Left lung (tissue), 14 donors: ENCODE measurements at places on chromosomes 3 and 15.

DNA sequence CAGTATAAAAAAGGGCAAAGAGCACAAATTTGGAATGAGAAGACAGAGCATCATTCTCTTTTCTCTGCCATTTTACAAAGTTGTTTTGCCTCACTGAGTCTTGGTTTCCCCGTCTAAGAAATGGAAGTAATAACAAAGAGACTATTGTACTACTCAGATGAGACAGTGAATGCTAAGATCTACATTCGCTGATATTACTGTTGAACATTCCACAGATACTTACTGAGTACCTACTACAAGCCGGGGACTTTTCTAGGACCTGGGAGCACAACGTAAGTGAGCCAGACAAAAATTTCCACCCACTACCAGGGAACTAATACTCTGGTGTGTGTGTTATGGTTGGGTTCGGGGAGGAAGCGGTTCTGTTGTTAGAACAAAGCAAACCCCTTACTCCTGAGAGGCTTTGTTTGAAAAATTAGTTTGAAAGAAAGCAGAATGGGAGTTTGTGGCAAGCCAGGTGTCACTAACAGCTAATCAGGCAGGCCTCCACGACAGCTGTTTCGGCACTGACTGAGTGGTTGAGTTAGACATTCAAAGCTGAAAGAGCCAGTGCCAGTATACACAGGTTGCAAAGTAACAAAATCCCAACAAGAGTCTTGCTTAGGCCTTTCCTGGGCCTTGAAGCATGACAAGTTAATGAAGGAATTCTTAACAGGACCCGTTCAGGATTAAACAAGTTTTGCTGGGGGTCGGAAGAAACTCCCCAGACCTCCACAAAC, 458.3 kb downstream of the EDEM1 start:
- no peak overlapping the region for H3K4me3 ChIP-seq
- no peaks in the 10 kb centered on the region for H3K4me1 ChIP-seq
- no peaks in the 10 kb centered on the region for H3K36me3 ChIP-seq
- H3K27me3 ChIP-seq: no peaks in the 10 kb centered on the region
- no peak overlapping the region for H3K27ac ChIP-seq

GRCh38 chr3:39405687-39406367, 693 bp upstream of the RPSA start:
- DNase-seq: no peak
- H3K36me3 ChIP-seq: no peaks in the 10 kb centered on the region
- H3K27ac ChIP-seq: peak overlapping the region; percentile 40
- H3K27me3 ChIP-seq: no peaks in the 10 kb centered on the region
- peaks cover 36% of the 10 kb centered on the region for H3K4me1 ChIP-seq

DNA sequence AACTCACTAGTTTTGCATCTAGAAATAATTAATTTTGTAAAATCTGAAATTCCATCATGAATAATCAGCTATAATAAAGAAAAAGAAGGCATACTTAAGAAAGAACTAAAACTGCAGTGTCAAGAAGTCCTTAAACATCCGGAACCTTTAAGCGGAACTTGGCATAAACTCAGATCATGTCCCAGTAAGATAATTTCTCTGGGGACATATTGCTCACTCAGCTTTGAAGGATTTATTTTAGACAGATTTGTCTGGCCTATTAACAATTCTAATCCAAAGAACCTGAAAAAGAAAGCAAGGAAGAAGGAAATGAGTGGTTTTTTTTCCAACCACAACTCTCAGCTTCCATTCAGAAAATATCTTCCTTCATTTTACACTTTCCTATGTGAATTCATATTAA, 850.3 kb downstream of the ROBO1 start:
- H3K4me1 ChIP-seq: no peaks in the 10 kb centered on the region
- H3K27me3 ChIP-seq: no peaks in the 10 kb centered on the region
- H3K36me3 ChIP-seq: no peaks in the 10 kb centered on the region
- DNase-seq: no peak

DNA sequence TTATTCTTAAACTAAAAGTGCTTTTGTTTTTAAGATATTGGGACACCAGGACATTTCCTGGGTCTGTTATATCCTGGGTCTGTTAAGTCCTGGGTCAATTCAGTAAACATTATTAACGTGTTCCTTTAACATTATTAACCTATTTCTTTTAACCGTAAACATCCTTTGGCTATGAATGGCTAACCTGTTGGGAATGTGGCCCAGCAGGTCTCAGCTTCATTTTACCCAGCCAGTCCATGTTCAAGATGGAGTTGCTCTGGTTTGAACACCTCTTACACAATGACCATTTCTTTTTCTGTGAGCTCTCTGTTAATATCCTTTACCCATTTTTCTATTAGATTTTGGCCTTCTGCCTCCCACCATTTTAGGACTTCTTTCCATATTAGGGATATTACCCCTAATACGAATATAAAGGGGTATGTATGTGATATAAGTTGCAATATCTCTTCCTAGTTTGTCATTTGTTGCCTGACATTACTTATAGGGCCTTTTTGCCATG, 88.9 kb upstream of the NEDD4 start:
- H3K27me3 ChIP-seq: no peaks in the 10 kb centered on the region
- no peak overlapping the region for H3K4me3 ChIP-seq
- H3K4me1 ChIP-seq: no peaks in the 10 kb centered on the region
- no peaks in the 10 kb centered on the region for H3K36me3 ChIP-seq
- H3K27ac ChIP-seq: no peak overlapping the region

DNA sequence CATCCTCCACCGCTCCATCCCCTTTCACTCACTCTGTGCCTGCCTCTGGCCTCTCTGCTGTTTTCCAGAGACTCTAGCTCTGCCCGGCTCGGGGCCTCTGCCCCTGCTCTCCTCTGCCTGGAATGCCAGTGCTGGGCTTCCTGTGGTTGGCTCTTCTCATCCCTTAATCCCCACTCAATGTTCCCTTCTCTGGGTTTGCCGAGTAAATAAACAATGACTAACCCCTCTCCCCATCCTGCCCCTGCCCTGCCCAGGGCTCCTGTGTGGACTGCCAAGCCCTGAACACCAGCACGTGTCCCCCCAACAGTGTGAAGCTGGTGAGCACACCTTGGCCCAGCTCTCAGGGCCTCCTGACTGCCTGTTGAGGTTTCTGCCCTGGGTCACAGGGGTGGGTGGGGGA, 12.2 kb downstream of the STAB1 start:
- no peak overlapping the region for H3K4me3 ChIP-seq
- no peaks in the 10 kb centered on the region for H3K27me3 ChIP-seq
- H3K36me3 ChIP-seq: peaks cover 95% of the 10 kb centered on the region

GRCh38 chr15:68387381-68388143, 44.4 kb downstream of the ITGA11 start:
- H3K4me1 ChIP-seq: peaks cover 7% of the 10 kb centered on the region
- DNase-seq: no peak
- no peaks in the 10 kb centered on the region for H3K36me3 ChIP-seq
- peaks cover 27% of the 10 kb centered on the region for H3K27me3 ChIP-seq
- no peak overlapping the region for H3K27ac ChIP-seq

DNA sequence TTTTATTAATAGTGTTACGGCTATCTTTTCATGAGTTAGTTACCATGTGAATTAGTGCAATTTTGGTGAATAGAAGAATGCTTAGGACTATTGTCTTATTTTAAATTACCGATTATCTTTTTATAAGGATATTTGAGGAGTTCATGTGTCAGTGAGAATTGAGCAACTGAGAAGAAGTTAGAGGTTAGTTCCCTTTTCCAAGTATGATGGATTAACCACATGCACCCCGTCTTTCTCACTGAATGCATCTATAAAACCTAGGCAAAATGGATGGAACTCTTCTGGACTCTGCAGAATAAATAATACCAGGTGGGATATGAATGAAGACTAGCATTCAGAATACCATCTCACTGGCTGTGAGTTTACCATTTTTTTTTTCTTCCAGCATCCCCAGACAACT, 74.3 kb downstream of the TCF12 start:
- no peaks in the 10 kb centered on the region for H3K36me3 ChIP-seq
- no peak overlapping the region for H3K27ac ChIP-seq
- H3K27me3 ChIP-seq: no peaks in the 10 kb centered on the region
- DNase-seq: no peak
- H3K4me1 ChIP-seq: peaks cover 37% of the 10 kb centered on the region
